Natural killer cell (primary cell): ENCODE measurements at places on chromosomes 16 and 17. TPM values are rescaled to one million over a fixed set of nuclear protein-coding genes. Genes with fewer than 3 reads are reported as not detected.

The MTHFSD gene
- 22.0 TPM for total RNA-seq

The EVPL gene
- total RNA-seq: 1.2 TPM

The GAST gene
- total RNA-seq: not detected

The CCL16 gene
- total RNA-seq: not detected

The PRSS33 gene
- total RNA-seq: 0.63 TPM

- H3K27me3 ChIP-seq: no peaks in the 10 kb centered on the region
- no peaks in the 10 kb centered on the region for H3K4me1 ChIP-seq
- H3K27ac ChIP-seq: no peak overlapping the region
- no peak overlapping the region for H3K4me3 ChIP-seq
- H3K36me3 ChIP-seq: no peaks in the 10 kb centered on the region
- no peak for DNase-seq
These were observed 20.0 kb downstream of the ABCA10 start for GRCh38 chr17:69208640-69209039.

DNA sequence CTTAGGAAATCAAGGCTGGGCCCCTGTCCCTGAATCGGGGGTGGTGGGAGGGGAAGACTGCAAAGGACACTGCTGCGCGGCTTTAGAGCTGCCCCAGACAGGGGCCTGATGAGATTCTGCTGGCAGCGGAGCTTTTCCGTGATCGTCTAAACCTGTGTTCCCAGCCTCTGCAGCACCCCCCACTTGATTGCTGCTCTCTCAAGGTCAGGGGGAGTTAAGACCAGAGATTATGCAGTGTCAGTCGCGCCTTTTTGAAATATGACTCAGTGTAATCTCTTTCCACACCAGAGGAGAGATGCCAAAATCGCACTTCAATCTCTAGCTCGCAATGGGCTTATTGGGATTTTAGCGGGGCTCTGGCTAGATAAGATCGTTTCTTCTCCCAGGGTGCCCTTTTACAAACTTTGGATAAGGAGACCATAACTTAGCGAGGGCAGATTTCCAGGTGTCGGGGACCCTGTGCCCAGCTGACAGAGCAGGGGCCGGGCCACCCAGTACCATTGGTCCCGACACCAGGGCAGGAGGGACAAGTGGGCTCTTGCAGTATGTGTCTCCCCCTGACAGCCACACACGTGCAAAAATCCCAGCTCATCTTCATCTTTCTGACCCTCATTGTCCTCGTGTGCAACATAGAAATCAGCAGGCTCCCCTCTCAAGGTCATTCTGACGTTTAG, 87.0 kb downstream of the IRX3 start:
- no peak overlapping the region for H3K27ac ChIP-seq
- H3K4me3 ChIP-seq: no peak overlapping the region
- no peak for DNase-seq
- H3K4me1 ChIP-seq: no peaks in the 10 kb centered on the region
- H3K36me3 ChIP-seq: no peaks in the 10 kb centered on the region
- no peaks in the 10 kb centered on the region for H3K27me3 ChIP-seq

GRCh38 chr16:5366126-5366525, 268.5 kb upstream of the EEF2KMT start:
- no peaks in the 10 kb centered on the region for H3K36me3 ChIP-seq
- no peaks in the 10 kb centered on the region for H3K27me3 ChIP-seq
- no peak for DNase-seq
- no peaks in the 10 kb centered on the region for H3K4me1 ChIP-seq

- H3K27me3 ChIP-seq: no peaks in the 10 kb centered on the region
- no peak overlapping the region for H3K4me3 ChIP-seq
- no peak for DNase-seq
- H3K36me3 ChIP-seq: peaks cover 14% of the 10 kb centered on the region
- H3K4me1 ChIP-seq: peaks cover 4% of the 10 kb centered on the region
These were observed 151.1 kb upstream of the NOL11 start for GRCh38 chr17:67566656-67567055.

DNA sequence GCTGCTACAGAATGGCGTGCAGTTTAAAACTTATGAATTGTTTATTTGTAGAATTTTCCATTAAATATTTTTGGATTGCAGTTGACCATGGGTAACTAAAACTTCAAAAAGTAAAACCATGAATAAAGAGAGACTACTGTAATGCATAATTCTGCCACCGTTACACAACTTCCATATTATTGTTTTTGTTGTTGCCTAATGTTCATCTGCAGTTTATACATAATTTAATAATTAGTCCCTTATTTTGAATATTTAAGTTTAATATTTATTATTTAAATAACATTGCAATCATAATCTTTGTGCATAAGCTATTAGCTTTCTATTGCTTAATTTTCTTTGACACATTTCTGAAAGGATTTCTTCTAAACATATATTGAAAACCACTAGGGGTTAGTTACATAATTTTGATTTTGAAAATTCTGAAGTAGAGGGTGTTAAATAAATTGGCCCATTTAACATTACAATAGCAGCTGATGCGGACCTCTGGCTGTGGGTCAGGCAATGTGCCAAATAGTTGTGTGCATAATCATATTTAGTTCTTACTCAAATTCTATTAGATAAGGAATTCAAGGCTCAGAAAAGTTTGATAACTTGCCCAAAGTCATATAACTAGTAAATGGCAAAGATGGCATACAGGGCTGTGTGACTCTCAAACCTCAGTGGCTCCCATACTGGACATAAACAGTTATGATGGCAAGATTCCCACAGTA, 31.1 kb downstream of the PPM1E start:
- H3K4me3 ChIP-seq: no peak overlapping the region
- H3K27me3 ChIP-seq: no peaks in the 10 kb centered on the region
- no peaks in the 10 kb centered on the region for H3K36me3 ChIP-seq
- H3K27ac ChIP-seq: no peak overlapping the region
- no peak for DNase-seq
- H3K4me1 ChIP-seq: no peaks in the 10 kb centered on the region

DNA sequence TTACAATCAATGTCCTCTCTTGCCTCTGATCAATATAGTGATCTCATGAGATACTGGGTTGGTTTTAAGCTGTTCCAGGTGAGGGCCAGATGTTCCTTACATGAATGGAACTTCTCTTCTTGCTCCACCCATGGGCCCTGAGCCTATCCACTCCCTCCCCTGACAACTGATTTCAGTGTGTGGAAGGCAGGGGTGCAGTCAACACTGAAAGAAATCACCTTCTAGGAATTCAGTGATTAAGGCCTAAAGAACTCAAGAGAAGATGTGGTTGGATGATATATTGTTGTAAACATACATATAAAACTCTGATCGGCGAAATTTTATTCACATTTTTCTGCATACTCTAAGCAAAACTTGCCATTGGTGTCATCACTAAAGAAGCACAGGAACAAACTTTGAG, 6.7 kb upstream of the GOSR2 start:
- H3K4me1 ChIP-seq: no peaks in the 10 kb centered on the region
- H3K4me3 ChIP-seq: no peak overlapping the region
- no peaks in the 10 kb centered on the region for H3K27me3 ChIP-seq

- peaks cover 25% of the 10 kb centered on the region for H3K4me1 ChIP-seq
- H3K27ac ChIP-seq: peak overlapping the region; percentile 32
- no peaks in the 10 kb centered on the region for H3K27me3 ChIP-seq
- no peak for DNase-seq
- H3K36me3 ChIP-seq: no peaks in the 10 kb centered on the region
- H3K4me3 ChIP-seq: no peak overlapping the region
These were observed 220.0 kb downstream of the NTN1 start for GRCh38 chr17:9241371-9241712.

DNA sequence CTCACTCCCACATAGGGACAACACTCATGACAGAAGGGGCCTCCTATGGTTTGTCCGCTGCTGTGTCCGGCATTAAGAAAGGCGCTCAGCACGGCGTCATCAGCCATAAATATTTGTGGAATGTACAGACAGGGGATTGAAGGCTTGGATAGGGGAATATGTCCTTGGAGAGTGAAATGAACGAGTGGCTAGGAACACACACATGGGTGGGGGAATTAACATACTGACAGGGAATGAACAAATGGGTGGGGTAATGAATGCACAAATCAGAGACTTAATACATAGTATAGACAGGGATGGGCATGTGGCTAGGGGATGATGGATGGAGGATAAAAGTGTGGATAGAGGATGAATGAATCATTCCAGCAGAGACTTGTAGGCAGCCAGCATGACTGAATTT, 154.0 kb upstream of the HSBP1 start:
- H3K27ac ChIP-seq: no peak overlapping the region
- H3K4me3 ChIP-seq: no peak overlapping the region
- H3K36me3 ChIP-seq: no peaks in the 10 kb centered on the region
- no peaks in the 10 kb centered on the region for H3K27me3 ChIP-seq
- no peaks in the 10 kb centered on the region for H3K4me1 ChIP-seq

DNA sequence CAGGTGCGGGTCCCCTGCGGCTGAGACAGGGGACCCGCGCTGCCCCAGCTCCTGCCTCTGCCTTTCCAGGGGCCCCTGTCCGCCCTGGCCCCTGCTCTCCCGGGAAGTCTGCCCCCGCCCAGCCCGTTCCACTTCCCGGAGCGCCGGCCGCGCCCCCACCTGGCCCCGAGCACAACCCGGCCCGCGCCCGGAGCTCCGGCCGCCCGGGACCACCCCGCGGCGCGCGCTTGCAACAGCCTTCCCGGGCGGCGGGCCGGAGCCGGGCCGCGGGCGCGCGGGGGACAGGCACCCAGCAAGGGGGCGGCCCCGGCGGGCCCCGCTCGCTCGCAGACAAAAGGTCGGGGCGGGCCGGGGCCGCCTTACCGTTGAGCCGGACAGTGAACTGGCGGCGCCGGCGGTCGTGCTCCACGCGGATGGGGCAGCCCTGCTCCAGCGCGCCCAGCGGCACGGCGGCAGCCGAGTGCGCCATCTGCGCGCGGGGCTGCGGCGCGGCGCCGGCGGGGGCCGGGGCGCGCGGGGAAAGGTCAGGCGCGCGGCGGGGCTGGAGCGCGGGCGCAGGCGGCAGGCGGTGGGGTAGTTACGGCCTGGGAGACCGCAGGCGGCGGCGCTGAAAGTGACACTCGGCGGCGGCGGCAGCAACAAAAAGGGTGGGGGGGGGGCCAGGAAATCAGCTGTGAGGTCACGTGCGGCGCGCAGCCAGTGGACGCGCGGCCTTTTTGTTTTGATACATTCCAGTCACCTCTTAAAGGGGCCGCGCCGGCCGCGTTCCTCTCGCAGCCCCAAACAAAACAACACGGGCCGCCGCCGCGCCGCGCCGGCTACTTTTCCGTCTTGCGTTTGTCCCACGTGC, at the start of gene NATD1:
Gene NATD1 (minus strand): TSS at position 615 of the 850 bp plus-strand sequence. CDS start 146 bp downstream, at position 469.
- H3K4me3 ChIP-seq: peak within 1 kb of the TSS; percentile 64
- H3K36me3 ChIP-seq: no peaks in the 10 kb centered on the region
- peak; percentile 91 for DNase-seq
- H3K27me3 ChIP-seq: no peaks in the 10 kb centered on the region
- peak within 1 kb of the TSS; percentile 66 for H3K27ac ChIP-seq
- H3K4me1 ChIP-seq: peaks cover 25% of the 10 kb centered on the region
